ENCODE measurements at places on chromosomes 3 and 15.
A peak's percentile ranks its signal among the peaks of the same experiment; 100 is the strongest.

- no peak for DNase-seq
Measured at GRCh38 chr15:61050844-61051568, 178.1 kb downstream of the RORA start.

GRCh38 chr3:19961960-19962359 is 15.1 kb downstream of the RAB5A start:
- no peak for DNase-seq

DNA sequence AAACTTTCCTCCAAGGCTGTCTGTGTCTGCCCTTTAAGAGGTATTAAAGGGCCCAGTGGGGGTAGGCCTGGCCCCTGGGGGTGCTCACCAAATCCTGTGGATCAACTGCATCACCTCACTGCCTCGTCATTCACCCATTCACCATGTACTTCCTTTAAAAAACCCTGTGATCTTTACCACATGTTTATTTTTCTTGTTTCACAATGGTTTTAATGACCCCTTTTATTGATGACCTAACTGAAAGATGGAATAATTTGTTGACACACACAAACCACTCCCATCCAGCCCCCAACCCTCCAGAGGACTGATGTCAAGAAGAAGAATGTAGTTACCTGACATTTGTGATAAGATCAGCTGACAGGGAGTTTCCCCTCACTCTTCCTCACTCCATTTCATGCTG is 40.8 kb downstream of the KCNAB1 start:
- DNase-seq, result no peak

- no peak for DNase-seq
Measured at GRCh38 chr15:91981821-91982800, 128.6 kb downstream of the SLCO3A1 start.

DNA sequence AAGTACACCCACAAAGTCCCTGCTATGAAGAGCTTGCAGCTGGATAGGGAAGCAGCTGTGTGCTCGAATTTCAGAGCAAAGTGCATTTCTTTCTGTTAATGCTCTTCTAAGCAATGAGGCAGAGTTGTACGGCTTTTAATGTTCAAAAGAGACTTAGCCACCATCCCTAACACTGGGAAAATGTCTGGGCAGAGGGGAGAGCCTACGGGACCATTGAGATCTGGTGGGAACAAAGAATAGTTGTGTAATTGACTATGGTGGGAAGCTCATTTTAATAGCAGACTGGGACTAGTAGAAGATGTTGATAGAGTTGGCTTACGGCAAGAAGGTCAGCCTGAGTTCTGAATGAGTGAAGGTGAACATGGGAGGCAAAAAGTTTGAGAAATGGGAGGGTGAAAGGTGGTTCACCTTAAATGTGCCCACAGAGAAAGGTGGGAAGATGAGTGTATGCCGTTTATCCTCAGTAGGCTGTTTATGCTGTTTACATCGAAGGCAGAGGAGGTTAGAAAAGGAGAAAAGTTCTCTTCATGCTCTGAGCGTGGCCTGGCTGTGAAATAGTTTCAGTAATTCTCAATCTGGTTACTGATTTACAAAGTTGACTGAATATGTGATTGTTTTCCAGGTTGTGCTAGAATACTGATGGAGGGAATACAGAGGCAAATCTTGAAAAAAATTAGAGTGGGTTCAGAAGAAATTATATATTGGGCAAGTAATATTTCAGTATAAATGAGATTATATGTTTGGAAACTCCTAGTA is 22.9 kb upstream of the UTS2B start:
- DNase-seq, result no peak

GRCh38 chr15:60681353-60681752 is 202.4 kb upstream of the ICE2 start:
- DNase-seq, result no peak

DNA sequence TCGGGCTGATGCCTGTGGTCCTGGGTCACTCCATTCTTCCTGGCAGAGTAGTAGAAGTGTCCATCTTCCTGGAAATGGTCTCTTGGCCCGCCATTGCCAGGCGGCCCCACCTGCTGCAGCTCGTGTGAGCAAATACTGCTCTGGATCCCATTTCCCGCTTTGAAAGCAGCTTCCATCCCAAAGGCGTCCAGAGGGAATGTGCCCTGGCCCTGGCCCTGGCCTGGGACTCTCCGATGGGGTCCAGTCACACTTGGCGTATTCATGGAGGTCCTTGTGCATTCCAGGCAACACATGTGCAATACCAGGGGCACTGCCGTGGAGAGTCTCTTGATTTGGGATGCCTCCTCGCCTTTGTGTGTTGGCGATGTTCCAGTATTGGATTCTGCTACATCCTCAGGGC is 111.1 kb downstream of the SNRPN start:
- DNase-seq, result no peak

GRCh38 chr15:67865331-67865730 is 25.5 kb upstream of the RNU6-1 start:
- DNase-seq, result no peak

GRCh38 chr3:117408811-117409210 is 699.2 kb downstream of the TUSC7 start:
- no peak for DNase-seq

DNA sequence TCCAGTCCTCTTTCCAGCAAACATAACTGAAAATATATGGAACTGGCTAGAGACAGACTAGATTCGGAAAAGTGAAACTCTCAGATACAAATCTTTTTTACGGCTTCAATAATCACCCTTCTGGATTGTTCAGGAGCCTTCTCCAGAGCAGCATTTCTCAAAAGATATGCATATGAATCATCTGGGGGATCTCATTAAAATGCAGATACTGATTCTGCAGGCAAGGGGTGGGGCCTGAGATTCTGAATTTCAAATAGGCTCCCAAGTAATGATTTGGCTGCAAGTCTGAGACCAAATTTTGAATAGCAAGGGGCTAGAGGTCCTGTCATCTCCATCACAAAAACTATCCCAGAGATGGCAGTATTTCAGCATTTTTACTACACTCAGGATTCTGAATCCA is 165.4 kb downstream of the CTNNB1 start:
- no peak for DNase-seq

GRCh38 chr3:197882586-197882985 is 67.4 kb upstream of the RPL35A start:
- DNase-seq, result no peak

DNA sequence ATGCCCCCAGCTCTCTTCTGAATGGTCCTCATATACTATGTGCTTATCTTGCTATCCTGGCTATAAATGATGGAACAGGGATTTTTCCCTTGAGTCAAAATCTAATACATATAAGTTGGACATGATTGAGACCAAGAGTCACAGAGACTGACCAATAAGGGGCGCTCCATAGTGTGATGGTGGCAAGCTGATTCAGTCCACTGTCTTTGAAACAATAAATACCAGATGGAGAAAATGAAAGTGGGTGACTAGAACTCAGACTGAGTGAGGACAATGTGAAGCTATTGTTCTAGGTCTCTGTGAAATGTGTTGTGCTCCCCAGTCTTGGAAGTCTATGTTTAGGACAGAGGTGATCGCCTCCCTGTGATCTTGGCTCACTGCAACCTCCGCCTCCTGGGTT is 10.6 kb upstream of the FSTL1 start:
- no peak for DNase-seq

DNA sequence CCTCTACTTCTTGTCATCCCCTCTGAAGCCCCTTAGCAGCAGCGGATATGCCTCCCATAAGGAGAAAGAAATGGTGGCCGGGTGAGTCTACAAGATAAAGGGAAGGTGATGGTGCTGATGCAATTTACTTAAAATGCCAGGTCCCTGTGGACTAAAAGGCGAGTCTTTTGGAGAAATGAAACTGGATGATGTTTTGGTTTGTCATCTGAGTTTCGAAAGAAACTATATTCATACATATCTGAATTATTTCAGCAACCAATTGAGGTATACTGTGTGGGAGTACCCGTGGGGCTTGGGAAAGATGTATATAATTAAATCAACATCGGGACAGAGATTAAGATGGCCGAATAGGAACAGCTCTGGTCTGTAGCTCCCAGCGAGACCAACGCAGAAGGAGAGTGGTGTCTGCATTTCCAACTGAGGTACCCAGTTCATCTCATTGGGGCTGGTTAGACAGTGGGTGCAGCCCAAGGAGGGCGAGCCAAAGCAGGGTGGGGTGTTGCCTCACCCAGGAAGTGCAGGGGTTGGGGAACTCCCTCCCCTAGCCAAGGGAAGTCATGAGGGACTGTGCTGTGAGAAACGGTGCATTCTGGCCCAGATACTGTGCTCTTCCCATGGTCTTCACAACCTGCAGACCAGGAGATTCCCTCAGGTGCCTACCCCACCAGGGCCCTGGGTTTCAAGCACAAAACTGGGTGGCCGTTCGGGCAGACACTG is 210.6 kb upstream of the CHRM5 start:
- no peak for DNase-seq

- DNase-seq, result no peak
Measured at GRCh38 chr15:38325648-38325990, 73.0 kb downstream of the SPRED1 start.

- no peak for DNase-seq
Measured at GRCh38 chr3:60277361-60277800, 973.9 kb downstream of the FHIT start.

DNA sequence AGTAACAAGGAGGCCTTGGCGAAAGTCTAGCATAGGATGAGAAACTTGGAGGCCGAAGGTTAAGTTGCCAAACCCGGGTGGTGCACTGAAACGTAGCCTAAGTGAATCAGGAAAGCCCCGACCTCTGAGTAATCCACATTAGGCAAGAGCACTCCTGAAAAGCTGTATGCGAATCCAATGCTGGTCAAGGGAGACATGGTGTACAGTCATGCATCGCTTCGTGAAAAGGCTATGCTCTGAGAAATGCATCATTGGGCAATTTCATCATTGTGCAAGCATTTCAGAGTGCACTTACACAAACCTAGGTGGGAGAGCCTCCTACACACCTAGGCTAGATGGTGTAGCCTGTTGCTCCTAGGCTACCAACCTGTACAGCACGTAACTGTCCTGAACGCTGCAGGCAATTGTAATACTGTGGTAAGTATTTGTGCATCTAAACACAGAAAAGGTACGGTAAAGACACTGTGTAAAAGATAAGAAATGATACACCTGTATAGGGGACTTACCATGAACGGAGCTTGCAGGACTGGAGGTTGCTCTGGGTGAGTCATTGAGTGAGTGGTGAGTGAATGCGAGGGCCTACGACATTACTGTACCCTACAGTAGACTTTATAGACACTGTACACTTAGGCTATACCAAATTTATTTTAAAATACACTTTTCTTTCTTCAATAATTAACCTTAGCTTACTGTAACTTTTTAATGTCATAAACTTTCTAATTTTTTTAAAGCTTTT is 222.5 kb downstream of the SHQ1 start:
- no peak for DNase-seq

- DNase-seq, result no peak
Measured at GRCh38 chr3:11556851-11557644, 86.7 kb downstream of the VGLL4 start.

DNA sequence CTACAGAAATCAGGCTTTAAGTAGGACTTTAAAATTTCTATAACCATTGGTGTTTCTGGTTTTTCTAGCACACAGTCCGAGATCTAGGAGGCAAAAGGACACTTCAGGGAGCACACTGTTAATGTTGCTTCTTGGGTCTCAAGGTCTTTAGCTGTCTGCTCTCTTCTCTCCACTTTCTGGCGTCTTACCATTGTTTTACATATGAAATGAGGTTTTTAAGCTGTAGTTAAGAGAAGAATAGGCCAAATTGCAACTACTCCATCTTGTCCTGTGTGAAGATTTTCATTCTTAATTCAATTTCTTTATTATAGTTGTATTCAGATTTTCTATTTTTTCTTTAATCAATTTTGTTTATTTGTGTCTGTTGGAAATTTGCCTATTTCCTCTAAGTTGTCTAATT is 151.4 kb downstream of the WNT7A start:
- DNase-seq, result no peak

DNA sequence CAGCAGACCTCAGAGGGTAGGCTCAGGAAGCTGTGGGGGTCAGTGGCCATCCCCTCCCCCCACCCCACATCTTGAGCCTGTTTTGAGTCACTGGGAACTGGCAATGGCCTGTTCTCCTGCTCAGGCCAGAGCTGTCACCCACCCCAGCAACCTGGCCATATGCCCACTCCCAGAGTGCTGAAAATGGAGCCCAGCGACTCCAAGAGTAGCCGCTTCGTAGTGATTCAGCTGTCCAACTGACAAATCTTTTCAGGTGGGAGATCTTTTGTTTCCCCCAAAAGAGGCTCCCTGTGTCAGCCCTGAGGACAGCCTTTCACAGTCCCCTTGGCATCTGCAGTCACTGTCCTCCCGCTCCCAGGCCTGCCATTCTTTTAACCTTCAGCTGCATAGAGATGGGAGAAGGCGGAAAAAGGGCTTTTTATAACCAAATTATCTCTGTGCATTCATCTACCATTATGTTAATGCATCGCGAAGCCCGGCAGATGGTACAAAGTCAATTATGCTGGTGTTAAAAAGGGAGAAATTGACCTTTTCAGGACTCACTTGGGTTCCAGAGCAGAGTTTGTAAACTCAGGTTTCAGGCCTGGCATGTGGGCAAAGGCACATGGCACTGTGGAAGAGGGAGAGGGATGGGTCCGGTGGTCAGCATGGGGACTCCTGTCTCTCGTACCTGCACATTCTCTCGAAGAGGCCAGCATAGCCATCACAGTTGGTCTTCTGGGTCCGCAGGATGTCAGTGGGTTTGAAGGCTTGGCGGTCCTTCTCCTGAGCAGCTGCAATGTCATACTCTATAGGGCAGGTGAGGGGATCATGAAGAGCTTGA is 32.1 kb downstream of the KY start:
- DNase-seq, result peak; percentile 27

GRCh38 chr15:43347114-43347513 is 16.7 kb upstream of the LCMT2 start:
- no peak for DNase-seq

DNA sequence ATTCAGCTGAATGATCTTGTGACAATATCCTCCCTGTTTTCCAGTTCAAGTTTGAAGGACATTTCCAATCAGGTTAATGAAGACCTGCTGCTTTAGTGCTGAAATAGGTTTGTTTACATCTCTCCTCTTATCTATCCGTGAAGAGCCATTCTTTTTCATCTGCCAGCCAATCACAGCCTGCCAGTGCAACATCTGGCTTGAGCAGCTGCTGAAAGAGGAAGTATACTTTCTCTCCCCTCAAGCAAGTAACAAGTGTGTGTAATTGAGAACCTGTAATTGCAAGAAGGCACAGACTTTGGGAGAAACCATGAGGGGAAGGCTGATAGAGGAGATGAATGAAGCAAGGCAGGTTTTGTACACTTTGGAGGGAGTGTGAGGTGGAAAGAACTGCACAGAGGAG is 404.3 kb downstream of the AGBL1 start:
- DNase-seq, result no peak

DNA sequence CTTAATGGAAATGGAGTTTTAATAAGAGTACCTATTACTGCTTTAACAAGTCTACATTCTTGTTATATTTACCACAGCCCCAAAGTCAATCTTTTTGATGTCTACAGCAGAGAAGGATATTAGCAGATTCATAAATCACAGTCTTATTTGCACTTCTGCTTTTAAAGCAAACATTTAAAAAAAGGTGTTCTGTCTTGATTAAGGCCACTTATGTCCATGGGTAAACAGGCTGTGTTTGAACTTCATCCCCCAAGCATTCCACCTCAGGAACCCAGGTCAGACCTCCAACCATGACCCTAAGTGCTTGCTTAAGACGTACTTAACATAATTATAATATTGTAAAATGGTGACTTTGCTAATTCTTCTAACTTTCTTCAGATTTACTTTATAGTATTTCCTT is 113.4 kb downstream of the CMSS1 start:
- DNase-seq, result no peak

Measured in nucleus accumbens (tissue), 56 donors.